Smooth muscle cell of the pulmonary artery (primary cell): ENCODE measurements at places on chromosomes 12 and 14. TPM values are rescaled to one million over a fixed set of nuclear protein-coding genes. Genes with fewer than 3 reads are reported as not detected.

The GALNT8 gene
- total RNA-seq, result 0.07 TPM in 1 of 2 replicates, not detected in the other

The TCL1B gene
- not detected in 2 replicates for total RNA-seq

The MYL2 gene
- total RNA-seq, result not detected in 2 replicates

The HOXC5 gene
- 0.33 and 0.39 TPM in 2 replicates for total RNA-seq

The E2F7 gene
- total RNA-seq, result 16.7 and 56.5 TPM in 2 replicates

The PAX9 gene
- total RNA-seq, result 0.10 and 0.52 TPM in 2 replicates

The ADAMTS20 gene
- not detected in 2 replicates for total RNA-seq

The NRL gene
- 0.65 and 0.96 TPM in 2 replicates for total RNA-seq

The ZFYVE26 gene
- 23.5 and 26.7 TPM in 2 replicates for total RNA-seq

The SLC6A15 gene
- 0.33 and 3.6 TPM in 2 replicates for total RNA-seq

The PAH gene
- not detected in 2 replicates for total RNA-seq

The PRKAG1 gene
- 56.9 and 65.5 TPM in 2 replicates for total RNA-seq

The SIRT4 gene
- 1.5 and 2.0 TPM in 2 replicates for total RNA-seq

The FGD4 gene
- 12.3 and 28.5 TPM in 2 replicates for total RNA-seq

The GUCY2C gene
- total RNA-seq, result not detected in 2 replicates

The CCDC196 gene
- not detected in 2 replicates for total RNA-seq

The PAPOLA gene
- total RNA-seq, result 118 and 122 TPM in 2 replicates

The MYF5 gene
- total RNA-seq, result not detected in 2 replicates

The OLR1 gene
- 0.33 TPM in 1 of 2 replicates, not detected in the other for total RNA-seq

The MYO1H gene
- not detected in 2 replicates for total RNA-seq

The CLEC1B gene
- total RNA-seq, result not detected in 2 replicates

The HCAR1 gene
- total RNA-seq, result 0.17 and 0.85 TPM in 2 replicates

The TAS2R42 gene
- total RNA-seq, result not detected in 2 replicates

The MIA2 gene
- total RNA-seq, result 12.0 and 15.3 TPM in 2 replicates

The ARHGEF40 gene
- total RNA-seq, result 36.0 and 49.3 TPM in 2 replicates

The SMCO2 gene
- 0.40 TPM in 1 of 2 replicates, not detected in the other for total RNA-seq

The CACNA1C gene
- total RNA-seq, result 8.9 and 10.0 TPM in 2 replicates

The CACNB3 gene
- 19.5 and 25.0 TPM in 2 replicates for total RNA-seq

The ERBB3 gene
- total RNA-seq, result 0.10 and 0.52 TPM in 2 replicates

The PRH2 gene
- total RNA-seq, result not detected in 2 replicates

The DLGAP5 gene
- total RNA-seq, result 2.8 and 10.2 TPM in 2 replicates

The MYBPC1 gene
- under 0.01 TPM in 1 of 2 replicates, not detected in the other for total RNA-seq

The ACSM4 gene
- not detected in 2 replicates for total RNA-seq

The PMCH gene
- total RNA-seq, result 0.30 and 0.39 TPM in 2 replicates

The RAPGEF3 gene
- total RNA-seq, result 3.9 and 5.6 TPM in 2 replicates

The CHST11 gene
- 11.4 and 12.9 TPM in 2 replicates for total RNA-seq

The EGLN3 gene
- 1.7 and 2.2 TPM in 2 replicates for total RNA-seq

The PPP2R5C gene
- total RNA-seq, result 63.7 and 80.0 TPM in 2 replicates

The GPR68 gene
- total RNA-seq, result 1.4 and 10.6 TPM in 2 replicates

The GNG2 gene
- 13.7 and 43.6 TPM in 2 replicates for total RNA-seq

The FOXJ2 gene
- 8.3 and 9.9 TPM in 2 replicates for total RNA-seq

The TMEM30B gene
- 0.86 and 2.3 TPM in 2 replicates for total RNA-seq

The ZDHHC22 gene
- not detected in 2 replicates for total RNA-seq

The NFE2 gene
- total RNA-seq, result 0.07 and 0.10 TPM in 2 replicates

The NANOG gene
- total RNA-seq, result not detected in 2 replicates

The OASL gene
- 0.03 and 0.26 TPM in 2 replicates for total RNA-seq

The KLHL28 gene
- total RNA-seq, result 11.8 and 13.9 TPM in 2 replicates

The TMTC1 gene
- 43.8 and 93.0 TPM in 2 replicates for total RNA-seq

The SLC5A8 gene
- not detected in 2 replicates for total RNA-seq

The TAS2R43 gene
- total RNA-seq, result 2.1 TPM in 1 of 2 replicates, not detected in the other

The KLC1 gene
- total RNA-seq, result 184 and 219 TPM in 2 replicates

The SLC39A2 gene
- not detected in 2 replicates for total RNA-seq

The CLEC2A gene
- not detected in 2 replicates for total RNA-seq

The BDKRB2 gene
- 0.73 and 2.7 TPM in 2 replicates for total RNA-seq

The A2M gene
- total RNA-seq, result 4.2 and 19.2 TPM in 2 replicates

The PRPH gene
- total RNA-seq, result 0.33 and 1.9 TPM in 2 replicates

The TMEM233 gene
- total RNA-seq, result 0.91 and 6.7 TPM in 2 replicates

The C1QL4 gene
- 0.07 TPM in 2 replicates for total RNA-seq

The ZNF891 gene
- 1.2 and 1.4 TPM in 2 replicates for total RNA-seq
